GM12878 (cell line): ENCODE measurements at places on chromosomes 3 and 15. TPM values are rescaled to one million over a fixed set of nuclear protein-coding genes. Genes with fewer than 3 reads are reported as not detected.

TM4SF1 gene
- total RNA-seq: 0.56 and 1.2 TPM in 2 replicates

ACOX2 gene
- total RNA-seq: 0.16 TPM in 1 of 2 replicates, not detected in the other

GRCh38 chr3:184586851-184587250 is 25.3 kb downstream of the EPHB3 start:
- peaks cover 3% of the 10 kb centered on the region; the same call in 1 of the 2 replicates for H3K27me3 ChIP-seq
- DNase-seq: no peak
- H3K27ac ChIP-seq: no peak overlapping the region
- no peaks in the 10 kb centered on the region for H3K36me3 ChIP-seq

DNA sequence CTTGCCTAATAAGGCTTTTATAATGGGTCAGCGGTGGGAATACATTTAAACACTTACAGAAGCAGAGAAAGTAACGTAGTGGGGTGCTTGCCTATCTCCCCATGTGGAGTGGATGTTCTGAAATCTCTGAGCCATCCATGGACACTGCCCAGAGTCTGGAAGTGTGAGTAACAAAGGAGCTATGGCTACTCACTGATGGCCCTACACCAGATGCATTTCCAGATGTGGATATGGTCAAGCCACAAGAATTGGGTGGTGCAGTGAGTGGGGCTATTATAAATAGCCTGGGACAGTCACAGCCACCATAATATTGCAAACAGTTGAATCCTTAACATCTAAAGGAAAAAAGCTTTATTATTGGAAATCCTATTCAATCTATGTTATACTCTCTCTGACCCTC is 96.6 kb downstream of the CGNL1 start:
- no peak overlapping the region for H3K27ac ChIP-seq
- H3K27me3 ChIP-seq: no peaks in the 10 kb centered on the region
- no peak for DNase-seq
- H3K36me3 ChIP-seq: no peaks in the 10 kb centered on the region
- H3K4me3 ChIP-seq: no peak overlapping the region

GRCh38 chr15:64897345-64897985 is 14.2 kb upstream of the ANKDD1A start:
- H3K36me3 ChIP-seq: no peaks in the 10 kb centered on the region
- H3K27me3 ChIP-seq: no peaks in the 10 kb centered on the region
- DNase-seq: no peak
- H3K27ac ChIP-seq: peak overlapping the region; percentile 18; the same call in 1 of the 2 replicates
- H3K4me3 ChIP-seq: no peak overlapping the region

DNA sequence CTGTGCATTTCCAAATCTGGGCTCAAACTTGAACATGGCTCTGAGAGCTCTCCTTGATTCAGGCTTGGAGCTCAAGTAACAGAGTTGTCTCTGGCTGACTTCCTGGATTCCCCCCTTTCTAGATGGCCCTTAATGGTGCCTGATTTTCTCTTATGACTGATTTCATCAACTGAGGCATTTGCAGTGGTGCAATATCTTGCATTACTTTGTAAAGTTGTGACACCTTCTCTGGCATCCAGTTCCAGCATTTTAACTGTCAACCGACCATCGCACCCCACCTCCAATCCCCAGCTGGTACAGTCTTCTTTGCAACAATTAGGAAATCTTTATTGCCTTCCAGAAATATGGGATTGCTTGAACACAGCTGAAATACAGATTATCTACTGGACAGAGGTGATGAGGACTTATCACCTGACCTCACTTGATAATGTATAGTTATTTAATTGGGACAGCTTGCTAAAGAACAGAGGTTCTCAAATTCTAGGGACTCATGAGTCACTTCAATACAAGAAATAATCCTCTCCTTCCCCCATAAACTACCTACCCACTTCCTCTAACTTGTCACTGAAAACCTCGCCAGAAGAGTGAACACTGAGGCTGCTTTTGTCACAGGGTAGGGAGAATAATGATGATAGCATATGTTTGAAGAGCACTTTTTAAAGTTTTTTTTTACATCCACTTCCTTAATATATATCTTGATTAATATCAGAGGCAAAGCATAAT is 41.8 kb downstream of the FILIP1L start:
- H3K4me1 ChIP-seq: peaks cover 21% of the 10 kb centered on the region
- DNase-seq: no peak
- no peak overlapping the region for H3K4me3 ChIP-seq
- no peaks in the 10 kb centered on the region for H3K36me3 ChIP-seq
- H3K27me3 ChIP-seq: no peaks in the 10 kb centered on the region
- no peak overlapping the region for H3K27ac ChIP-seq

- no peak overlapping the region for H3K27ac ChIP-seq
- H3K4me3 ChIP-seq: no peak overlapping the region
- H3K27me3 ChIP-seq: no peaks in the 10 kb centered on the region
Observed at GRCh38 chr3:34237946-34238345, 439.5 kb downstream of the PDCD6IP start.

DNA sequence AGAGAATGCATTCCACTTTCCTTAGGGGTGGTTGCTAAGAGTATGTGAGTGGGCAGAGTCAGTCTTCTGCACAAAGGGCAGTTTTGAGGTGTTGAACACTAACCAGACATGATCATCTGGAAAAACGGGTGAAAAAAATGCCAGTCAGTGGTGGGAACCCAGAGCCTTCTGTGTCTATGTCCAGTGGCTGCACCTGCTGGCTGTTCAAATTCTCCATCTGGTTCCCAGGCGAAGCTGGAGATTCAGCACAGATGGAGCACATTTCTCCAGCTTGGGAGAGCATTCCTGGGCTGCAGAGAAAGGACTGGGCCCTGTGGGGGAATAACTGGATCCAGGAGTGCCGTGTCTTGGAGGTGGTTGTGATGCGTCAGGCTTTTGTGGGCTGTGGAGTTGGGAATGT is 74.1 kb downstream of the TRAK1 start:
- H3K27ac ChIP-seq: no peak overlapping the region
- H3K4me1 ChIP-seq: peaks cover 17% of the 10 kb centered on the region
- H3K27me3 ChIP-seq: no peaks in the 10 kb centered on the region
- no peak overlapping the region for H3K4me3 ChIP-seq

GRCh38 chr3:179149406-179149867 is 1.3 kb downstream of the PIK3CA start:
- peak; percentile 53 for DNase-seq
- peaks cover 5% of the 10 kb centered on the region; the same call in 1 of the 2 replicates for H3K4me1 ChIP-seq
- peak overlapping the region; percentile 82 for H3K4me3 ChIP-seq
- no peaks in the 10 kb centered on the region for H3K36me3 ChIP-seq

DNA sequence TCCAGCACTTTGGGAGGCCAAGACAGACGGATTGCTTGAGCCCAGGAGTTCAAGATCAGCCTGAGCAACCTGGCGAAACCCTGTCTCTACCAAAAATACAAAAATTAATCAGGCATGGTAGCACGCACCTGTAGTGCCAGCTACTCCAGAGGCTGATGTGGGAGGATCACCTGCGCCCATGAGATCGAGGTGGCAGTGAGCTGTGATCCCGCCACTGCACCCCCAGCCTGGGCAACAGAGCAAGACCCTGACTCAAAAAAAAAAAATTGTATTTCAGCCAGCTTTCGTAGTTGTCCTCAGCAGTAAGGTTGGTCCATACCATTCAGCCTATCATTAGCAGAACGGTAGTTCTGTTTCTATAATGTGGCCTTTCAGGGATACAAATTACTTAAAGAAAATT is 66.6 kb upstream of the FURIN start:
- H3K27ac ChIP-seq: no peak overlapping the region
- no peaks in the 10 kb centered on the region; the same call in 1 of the 2 replicates for H3K36me3 ChIP-seq
- no peaks in the 10 kb centered on the region for H3K4me1 ChIP-seq

GRCh38 chr3:157438194-157438730 is 1.6 kb downstream of the PTX3 start:
- H3K4me3 ChIP-seq: no peak overlapping the region
- no peak for DNase-seq

DNA sequence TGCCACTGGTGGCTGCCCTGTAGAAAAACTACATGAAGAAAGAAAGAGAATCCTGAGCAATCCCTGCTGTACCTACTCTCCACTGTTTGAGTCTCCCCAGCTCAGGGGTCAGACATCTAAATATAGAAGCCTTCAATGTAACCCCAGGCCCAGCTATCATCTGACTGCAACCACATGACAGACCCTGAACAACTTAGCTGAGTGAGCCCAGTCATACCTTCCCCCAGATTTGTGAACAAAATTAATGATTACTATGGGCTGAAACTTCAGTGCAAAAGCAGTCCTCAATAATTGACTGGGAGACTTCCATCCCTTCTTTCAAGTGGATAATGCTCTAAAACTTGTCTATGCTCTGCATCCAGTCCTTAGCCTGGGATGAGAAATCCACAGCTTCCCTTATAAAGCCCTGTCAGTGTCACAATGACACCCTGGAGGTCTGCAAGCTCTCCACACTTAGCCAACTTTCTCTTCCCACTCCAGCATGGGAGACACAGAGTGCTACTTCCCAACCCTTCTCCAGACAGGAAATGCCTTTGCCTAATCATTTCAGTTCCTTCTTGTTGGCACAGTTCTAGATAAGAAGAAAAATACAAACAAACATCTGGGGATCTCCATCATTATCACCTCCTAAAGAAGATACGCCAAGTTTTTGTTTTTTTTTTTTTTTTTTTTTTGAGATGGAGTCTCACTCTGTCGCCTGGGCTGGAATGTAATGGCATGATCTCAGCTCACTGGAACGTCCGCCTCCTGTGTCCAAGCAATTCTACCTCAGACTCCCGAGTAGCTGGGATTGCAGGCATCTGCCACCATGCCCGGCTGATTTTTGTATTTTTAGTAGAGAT is 198.5 kb upstream of the GADL1 start:
- no peak overlapping the region for H3K27ac ChIP-seq
- H3K4me3 ChIP-seq: no peak overlapping the region
- H3K36me3 ChIP-seq: no peaks in the 10 kb centered on the region
- no peak for DNase-seq
